ENCODE measurements at places on chromosomes 12 and 14.

GRCh38 chr12:53974084-53975063, at the start of gene HOTAIR:
TSS of gene HOTAIR (minus strand) at chr12:53974954.
- no peak for DNase-seq

GRCh38 chr14:79150226-79150625, 980.1 kb downstream of the NRXN3 start:
- DNase-seq: no peak

- no peak for DNase-seq
These were observed 10.3 kb downstream of the TESPA1 start for GRCh38 chr12:54974279-54974678.

GRCh38 chr12:58575256-58575655, 345.0 kb downstream of the LRIG3 start:
- DNase-seq: no peak

GRCh38 chr12:1529862-1530591, 64.4 kb downstream of the FBXL14 start:
- DNase-seq: no peak

- no peak for DNase-seq
These were observed 46.5 kb downstream of the LRCOL1 start for GRCh38 chr12:132563911-132564310.

DNA sequence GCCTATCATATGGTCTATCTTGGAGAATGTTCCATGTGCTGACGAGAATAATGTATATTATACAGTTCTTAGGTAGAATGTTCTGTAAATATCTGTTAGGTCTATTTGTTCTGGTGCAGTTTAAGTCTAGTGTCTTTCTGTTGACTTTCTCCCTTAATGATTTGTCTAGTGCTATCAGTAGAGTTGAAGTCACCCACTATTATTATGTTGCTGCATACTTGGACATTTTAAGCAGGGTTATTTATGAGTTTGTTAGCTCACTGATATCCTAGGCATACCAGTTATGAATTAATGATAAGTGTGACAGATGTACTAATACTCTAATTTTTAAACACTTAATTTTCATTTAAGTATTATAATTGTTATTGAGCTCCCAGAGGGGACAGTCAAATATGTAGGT, 292.5 kb downstream of the AKAP6 start:
- no peak for DNase-seq

- DNase-seq: no peak
These were observed 17.9 kb upstream of the MDM1 start for GRCh38 chr12:68349921-68350606.

DNA sequence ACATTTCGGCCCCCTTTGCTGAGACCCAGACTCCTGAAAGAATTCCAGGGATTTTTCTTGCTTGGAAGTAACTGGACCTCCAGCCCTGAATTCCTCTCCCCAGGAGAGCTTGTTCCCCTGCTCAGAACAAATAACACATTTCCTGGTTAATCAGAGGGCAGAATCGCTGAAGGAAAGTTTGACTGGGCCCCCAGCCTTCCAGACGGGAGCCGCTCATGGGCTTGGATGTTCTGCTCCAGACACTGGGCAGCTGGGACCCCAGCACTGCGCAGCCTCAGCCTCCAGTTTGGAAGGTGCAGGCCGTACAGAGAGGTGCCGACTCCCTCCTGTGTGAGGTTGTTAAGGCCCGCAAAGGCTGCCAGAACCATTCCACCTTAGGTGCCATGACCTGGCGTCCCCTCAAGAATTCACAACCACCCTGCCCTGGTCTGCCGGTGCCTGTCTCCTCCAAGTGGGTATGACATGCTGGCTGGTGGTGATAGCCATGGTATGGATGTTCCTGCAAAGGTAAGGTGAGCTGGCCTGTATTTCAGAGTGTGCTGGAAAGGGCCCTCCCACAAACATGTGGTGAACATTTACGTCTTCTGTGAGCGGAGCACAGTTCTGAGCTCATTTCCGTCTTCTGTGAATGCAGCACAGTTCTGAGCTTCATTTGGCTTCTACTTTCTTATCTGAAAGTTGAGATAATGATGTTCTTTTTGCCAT, 5.1 kb upstream of the LTBP2 start:
- no peak for DNase-seq

DNA sequence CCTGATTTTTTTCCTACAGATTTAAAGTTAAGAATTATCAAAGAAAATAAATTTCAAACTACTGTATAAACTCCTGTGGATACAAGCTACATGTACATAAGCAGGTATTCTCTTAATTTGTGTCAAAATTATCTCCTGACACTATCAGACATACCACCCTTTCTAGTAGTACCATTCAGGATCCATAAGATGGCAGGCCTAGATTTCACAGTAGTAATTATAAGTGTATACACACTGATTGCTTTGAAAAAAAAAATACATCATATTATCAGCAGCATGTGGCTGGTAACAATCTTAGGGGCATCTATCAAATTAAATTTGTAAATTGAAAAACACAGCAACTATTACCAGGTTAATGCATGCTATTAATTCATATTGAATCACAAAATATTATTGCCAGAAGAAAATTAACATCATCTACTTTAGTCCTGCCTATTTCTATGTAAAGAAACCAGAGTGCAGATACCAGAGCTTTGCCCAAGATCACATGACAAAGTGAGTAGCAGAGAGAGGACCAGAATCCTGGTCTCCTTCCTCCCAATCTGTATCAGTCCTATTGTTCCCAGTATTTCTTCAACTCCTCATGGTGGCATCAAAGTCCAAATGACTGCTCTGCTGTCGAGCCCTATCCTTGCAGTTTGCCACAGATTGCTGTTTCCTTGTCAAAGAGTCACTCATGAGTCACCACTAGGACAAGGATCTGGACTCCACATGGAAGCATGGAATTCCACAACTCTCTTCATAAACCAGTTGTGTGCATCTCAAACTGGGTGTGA, 27.7 kb upstream of the CALM1 start:
- peak; percentile 64 for DNase-seq

DNA sequence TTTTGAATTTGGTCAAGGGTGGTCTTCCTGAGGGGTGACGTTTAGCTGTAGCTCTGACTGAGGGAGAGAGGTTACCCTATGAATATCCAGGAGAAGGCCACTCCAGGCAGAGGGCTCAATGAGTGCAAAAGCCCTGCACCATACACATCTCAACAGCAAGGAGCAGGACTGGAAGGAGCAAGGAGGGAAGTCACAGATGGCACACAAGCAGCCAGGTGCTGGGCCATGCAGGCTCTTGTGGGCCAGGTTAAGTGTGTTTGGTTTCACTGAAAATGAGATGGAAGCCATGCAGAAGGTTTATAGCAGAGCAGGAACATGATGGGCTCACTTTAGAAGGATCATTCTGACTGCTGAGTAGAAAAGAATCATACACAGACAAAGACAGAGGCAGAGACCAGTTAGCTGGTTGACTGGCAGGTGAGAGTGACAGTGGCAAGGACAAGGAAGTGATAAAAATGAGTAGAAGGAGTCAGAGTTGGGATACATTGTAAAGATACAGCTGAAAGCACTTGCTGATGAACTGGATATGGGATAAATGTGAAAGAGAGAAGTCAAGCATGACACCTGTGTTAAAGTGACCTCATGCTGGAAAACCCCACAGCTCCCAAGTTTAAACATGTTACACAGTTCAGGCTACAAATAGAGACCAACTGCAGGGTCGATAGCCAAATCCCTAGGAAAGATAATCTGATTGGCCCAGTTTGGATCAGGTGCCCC, 81.2 kb downstream of the PRKD1 start:
- no peak for DNase-seq

DNA sequence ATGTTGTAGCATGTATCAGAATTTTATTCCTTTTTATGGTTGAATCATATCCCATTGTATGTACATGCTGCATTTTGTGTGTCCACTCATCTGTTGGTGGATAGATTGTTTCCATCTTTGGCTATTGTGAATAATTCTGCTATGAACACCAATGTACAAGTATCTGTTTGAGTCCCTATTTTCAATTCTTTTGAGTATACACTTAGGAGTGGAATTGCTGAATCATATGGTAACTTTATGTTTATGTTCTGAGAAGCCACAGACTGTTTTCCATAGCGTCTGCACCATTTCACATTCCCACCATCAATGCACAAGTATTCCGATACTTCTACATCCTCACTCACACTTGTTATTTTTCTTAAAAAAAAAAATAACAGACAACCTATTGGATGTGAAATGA, 91.5 kb downstream of the ARF6 start:
- no peak for DNase-seq

Measured in Peyer's patch (tissue), 4 donors.